ENCODE measurements at places on chromosomes 7 and 10.

GRCh38 chr7:129368389-129368986 lies 65.7 kb upstream of the STRIP2 start:
- no peak for DNase-seq

DNA sequence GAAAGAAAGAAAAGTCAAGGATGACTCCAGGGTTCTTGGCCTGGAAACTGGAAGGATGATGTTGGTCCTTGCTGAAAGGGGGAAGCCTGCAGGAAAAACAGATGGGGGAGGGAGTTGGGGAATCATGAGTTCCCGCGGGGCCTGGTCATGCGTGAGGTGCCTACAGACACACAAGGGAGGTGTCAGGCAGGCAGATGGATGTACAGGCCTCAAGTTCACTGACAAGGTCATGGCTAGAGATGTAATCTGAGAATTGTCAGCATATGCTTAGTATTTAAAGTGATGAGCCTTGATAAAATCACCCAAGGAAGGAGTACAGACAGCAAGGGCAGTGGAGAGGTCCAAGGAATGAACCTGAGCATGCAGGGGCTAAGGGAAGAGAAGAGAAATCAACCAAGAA lies 46.8 kb downstream of the DLG5 start:
- DNase-seq: no peak

GRCh38 chr7:79272066-79272669 lies 181.3 kb downstream of the MAGI2 start:
- DNase-seq: peak; percentile 4

GRCh38 chr10:11541296-11541695 lies 70.2 kb downstream of the USP6NL start:
- no peak for DNase-seq

- DNase-seq: no peak
These were observed 1.6 kb downstream of the SAMD9L start for GRCh38 chr7:93146472-93147141.

- no peak for DNase-seq
These were observed 4.9 kb upstream of the MTPN start for GRCh38 chr7:135981958-135982646.

DNA sequence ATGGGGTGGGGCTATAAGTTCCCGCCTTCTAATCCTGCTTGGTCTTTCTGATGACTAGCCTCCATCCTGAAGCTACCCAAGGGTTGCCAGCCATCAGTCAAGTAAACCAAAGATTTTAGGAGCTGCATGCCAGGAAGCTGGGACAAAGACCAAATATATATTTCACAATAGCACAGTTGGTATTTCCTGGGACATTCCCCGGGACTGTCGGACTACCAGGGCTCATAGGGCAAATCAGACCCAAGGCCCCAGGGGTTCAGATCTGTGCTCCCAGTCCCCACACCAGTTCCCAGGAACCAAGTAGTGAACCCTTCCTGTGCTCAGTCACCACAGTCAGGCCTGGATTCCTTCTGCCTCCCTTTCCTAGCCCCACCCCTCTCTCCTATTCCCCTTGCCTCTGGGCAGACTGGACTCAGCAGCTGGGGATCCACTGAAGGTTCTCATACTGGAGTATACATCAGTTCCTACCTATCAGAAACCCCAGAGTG lies 5.7 kb upstream of the CXCL12 start:
- no peak for DNase-seq

DNA sequence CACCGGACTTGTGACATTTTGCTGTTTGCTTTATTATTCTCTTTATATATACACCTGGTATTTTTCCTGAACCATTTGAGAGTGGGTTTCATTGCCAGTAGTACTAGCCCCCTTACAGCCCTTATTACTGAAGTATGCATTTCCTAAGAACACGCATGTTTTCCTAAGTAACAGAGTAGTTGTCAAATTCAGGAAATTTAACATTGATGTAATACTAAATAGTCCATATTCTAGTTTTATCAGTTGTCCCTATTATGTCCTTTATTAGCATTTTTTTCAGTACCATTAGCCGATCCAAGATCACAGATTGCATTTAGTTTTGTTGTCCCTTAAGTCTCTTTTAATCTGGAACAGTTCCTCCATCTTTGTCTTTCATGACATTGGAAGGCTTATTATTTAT lies 8.0 kb downstream of the KMT2E start:
- no peak for DNase-seq

DNA sequence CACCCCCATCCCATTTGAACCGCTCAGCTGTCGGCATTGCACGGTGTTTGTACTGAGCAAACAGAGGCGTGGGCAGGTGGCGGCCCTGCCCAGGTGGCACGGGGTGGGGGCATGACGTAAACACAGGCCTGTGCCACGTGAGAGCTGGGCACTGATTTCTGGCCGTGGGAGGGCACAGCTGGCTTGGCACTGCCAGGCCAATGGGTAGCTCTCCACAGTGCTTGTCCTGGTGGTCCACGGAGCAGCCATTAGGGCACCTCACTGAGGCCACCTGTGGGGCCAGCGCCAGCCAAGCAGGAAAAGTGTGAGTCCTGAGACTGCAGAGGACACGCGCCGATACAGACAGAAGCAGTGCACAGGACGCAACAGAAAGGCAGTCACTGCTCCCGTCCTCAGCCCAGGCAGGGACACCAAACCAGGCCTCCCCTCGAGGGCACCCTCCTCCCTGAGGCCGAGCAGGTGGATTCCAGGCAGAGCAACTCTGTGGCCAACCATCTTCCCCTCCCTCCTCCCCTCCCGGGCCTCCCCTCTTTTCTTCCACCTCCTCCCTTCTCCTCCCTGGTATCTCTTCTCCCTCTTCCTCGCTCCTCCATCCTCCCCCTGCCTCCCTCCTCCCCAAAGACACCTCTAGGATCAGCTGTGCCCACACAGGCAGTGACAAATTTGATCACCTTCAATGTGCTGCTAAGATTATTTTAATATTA lies 258.7 kb downstream of the ELFN1 start:
- peak; percentile 87 for DNase-seq
